ENCODE measurements at places on chromosomes 16 and 17.

DNA sequence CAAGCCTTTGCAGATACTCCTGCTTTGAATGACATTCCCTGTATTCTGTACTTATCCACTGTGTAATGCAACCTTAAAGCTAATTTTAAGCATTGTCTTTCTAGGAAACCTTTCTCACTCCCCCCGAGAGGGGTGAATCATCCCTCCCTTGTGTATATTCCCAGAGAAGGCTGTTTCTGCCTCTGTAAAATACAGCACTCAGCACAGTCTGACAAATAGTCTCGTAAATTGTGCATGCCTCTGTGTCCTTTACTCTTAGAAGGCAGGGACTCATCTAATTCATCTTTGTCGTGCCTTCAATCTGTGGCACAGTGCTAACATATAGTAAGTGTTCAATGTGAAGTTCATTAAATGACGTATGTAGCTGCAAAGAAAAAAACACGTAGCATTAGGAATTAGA, 200.7 kb downstream of the CA10 start:
- DNase-seq, result no peak

- DNase-seq, result no peak
These were observed 58.5 kb downstream of the BAHCC1 start for GRCh38 chr17:81453712-81454111.

DNA sequence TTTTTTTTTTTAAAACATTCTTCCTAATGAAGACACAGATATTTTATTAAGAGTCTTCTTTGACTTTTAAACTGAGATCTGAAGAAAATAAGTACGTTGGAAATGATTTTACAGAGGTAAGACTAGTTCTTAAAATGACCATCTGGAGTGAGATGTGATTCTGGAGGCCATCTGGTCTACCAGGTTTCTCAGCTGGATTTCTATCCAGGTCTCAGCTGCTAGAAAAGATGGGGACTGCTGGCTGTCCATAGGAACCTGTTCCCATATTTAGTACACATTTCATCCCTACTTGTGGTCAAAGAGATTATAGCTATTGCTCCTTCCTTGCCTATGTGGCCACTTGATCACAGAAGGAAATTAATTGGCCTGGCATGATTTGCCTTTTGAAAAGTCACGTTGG, 12.2 kb downstream of the PMFBP1 start:
- DNase-seq, result no peak

DNA sequence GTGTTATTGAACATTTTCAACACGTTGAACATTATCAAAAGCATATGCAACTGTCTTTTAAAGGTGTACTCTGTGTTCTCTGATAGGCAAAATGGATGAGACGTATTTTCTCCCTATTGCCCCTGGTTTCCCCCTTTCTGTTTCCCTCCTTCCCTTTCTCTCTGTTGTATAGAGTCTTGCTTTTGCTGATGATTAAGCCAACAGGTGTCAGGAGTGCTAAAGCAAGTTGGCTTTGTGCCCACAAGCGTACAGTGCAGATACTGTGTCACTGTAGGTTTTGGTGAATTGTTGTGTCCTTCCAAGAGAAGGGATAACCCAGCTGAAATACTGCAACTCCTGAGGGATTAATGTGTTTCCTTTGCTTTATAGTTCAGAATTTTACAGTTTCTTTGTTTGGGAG, 74.4 kb downstream of the COX10 start:
- no peak for DNase-seq

- DNase-seq, result peak; percentile 38
These were observed 10.1 kb downstream of the WFIKKN2 start for GRCh38 chr17:50845240-50846147.

GRCh38 chr16:1471569-1472194, 3.1 kb downstream of the CLCN7 start:
- DNase-seq, result no peak

GRCh38 chr17:29344201-29344856, 45.8 kb upstream of the TAOK1 start:
- DNase-seq, result no peak
